CD4-positive, alpha-beta T cell treated with Interleukin-21 for 1 hour (primary cell): ENCODE measurements at places on chromosomes 2 and 18.

GRCh38 chr18:33194793-33195192, 245.7 kb downstream of the CCDC178 start:
- DNase-seq: no peak

DNA sequence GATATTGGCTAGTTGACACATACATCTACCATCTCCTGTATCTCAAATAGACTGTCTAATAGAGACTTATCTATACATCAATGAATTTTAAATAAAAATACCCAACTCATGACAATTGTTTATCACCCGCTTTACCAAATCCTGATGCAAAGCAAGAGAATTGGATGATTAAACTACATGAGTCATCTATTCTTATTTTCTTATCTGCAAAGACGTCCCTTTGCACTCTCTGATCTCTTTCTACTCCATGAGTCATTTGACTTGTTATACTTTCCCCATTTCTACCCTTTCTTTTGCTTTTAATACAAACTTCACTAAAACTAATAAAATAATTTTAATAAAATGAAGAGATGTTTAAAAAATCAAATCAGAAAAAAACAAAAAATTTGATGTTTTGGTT, 261.7 kb upstream of the MAP2 start:
- no peak for DNase-seq

DNA sequence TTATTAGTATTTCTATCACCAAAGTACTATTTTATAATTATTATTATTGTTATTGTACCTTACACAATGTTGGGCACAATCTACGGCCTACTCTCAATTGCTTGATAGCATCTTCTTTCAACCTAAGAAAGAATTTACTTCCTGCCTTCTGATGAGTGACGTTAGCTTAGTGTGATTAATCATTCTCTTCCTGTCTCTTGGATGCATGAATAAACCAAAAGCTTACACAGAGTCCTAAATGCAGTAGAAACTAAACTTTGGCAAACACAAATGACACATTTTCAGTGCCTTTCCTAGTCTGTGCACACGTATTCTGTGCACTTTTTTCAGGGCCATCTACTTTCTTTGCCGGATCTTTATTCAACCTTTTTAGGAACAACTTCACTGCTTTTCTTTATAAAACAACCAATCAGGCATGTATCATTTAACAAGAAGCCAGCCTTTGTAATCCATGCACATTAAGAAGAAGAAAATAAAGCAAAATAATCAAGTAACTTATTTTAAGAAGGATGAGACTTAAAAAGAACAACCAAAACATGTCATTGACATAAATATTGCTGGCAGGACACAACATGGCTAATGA, 19.1 kb downstream of the TRAK2 start:
- DNase-seq: peak; percentile 52

- DNase-seq: no peak
Measured at GRCh38 chr2:152874955-152875354, 156.5 kb downstream of the ARL6IP6 start.

GRCh38 chr2:134178138-134178877, 75.6 kb upstream of the MGAT5 start:
- peak; percentile 28 for DNase-seq

GRCh38 chr2:223000872-223001796, 50.9 kb upstream of the KCNE4 start:
- no peak for DNase-seq

DNA sequence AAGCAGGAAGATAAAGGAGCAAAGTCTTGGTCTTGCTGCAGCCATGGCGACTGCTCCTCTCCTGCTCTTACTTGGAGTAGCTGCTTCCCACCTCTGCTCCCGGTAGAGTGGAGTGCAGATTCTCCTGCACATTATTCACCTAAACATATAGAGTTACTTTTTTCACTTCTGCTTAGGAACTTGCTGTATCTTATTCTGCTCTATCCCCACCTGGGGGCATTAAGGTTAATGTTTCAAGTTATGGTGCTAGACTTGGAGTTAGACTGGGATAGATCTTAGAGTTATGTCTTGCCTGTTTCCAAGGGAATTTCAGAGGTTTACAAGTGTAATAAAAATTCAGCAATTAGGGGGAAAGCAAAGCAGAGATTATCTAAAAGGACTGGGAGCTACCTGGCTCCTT, 144.2 kb downstream of the SETBP1 start:
- no peak for DNase-seq

- DNase-seq: no peak
Measured at GRCh38 chr2:94872088-94872618, 923 bp downstream of the TEKT4 start.

DNA sequence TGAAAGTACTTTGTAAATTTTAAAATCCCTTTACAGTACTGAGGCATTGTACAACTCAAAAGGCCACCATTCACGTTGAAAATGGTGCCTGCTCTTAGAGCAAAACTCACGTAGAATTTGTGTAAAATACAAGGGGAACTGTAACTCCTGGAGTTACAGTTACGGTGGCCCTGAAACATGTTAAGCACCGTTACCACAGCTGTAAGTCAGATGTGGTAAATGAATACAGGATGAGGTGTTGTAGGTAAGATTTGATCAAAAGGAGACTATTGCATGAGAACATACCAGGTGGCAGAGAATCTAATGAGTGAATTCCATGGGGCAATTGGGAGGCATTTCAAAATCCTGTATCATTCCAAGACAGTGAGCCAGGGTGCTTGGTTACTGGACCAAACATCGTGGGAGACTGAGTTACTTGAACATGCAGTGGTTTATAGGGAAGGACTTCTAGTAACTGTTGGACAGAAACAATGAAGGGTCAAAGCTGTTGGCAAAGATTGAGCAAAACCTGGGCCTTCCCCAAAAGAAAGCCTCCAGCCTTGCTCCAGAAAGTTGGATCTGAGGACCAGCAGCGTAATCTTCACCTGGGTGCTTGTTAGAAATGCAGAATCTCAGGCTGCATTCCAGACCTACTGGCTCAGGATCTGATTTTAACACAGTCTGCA, 535.8 kb upstream of the POU3F3 start:
- no peak for DNase-seq

DNA sequence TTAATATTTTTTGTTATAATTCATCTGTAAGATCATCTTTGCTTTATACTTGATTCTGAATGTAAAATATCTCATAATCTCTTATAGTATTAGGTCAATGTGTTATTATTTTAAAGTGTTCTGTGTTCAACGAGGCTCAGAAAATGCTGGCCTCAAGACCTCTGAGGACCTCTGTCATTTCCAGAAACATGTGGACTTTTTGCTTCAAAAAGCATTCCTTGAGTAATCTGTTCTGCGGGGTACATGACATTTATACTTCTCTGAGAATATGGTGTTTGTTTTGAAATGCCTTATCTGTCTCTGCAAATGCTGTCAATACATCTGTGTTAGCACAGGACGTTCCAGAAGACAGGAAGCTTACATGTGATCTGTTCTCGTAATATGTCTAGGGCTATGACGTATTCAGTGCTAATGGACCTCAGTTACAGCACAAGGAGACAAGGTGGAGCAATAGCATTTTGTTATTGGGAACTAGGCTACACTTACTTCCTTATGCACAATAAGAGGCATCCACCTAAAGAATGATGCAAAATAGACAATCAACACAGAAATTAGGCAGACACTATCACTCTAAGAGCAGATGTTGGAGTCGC, 37.6 kb upstream of the IL1RL1 start:
- DNase-seq: no peak
